ENCODE measurements at places on chromosomes 2 and 18.
A peak's percentile ranks its signal among the peaks of the same experiment; 100 is the strongest.

GRCh38 chr2:148586522-148587128, 57.9 kb upstream of the EPC2 start:
- no peak for DNase-seq

DNA sequence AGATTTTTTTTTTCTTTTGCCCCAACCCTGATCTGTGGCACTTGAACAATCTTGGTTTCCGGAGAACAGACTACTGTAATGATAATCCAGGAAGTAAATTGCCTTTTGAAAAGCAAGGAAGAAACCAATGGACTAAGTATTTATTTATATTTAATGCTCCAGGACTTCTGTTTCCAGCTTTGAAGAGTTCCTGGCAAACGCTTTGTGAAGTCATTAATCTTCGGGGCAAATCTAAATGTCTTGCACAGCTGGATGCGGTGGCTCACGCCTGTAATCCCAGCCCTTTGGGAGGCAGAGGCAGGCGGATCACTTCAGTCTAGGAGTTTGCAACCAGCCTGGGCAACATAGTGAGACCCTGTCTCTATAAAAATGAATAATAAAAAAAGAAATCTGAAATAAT, 135.1 kb upstream of the GATA6 start:
- no peak for DNase-seq

- peak; percentile 79 for DNase-seq
Observed at GRCh38 chr2:109545828-109546713, 67.7 kb downstream of the SEPTIN10 start.

DNA sequence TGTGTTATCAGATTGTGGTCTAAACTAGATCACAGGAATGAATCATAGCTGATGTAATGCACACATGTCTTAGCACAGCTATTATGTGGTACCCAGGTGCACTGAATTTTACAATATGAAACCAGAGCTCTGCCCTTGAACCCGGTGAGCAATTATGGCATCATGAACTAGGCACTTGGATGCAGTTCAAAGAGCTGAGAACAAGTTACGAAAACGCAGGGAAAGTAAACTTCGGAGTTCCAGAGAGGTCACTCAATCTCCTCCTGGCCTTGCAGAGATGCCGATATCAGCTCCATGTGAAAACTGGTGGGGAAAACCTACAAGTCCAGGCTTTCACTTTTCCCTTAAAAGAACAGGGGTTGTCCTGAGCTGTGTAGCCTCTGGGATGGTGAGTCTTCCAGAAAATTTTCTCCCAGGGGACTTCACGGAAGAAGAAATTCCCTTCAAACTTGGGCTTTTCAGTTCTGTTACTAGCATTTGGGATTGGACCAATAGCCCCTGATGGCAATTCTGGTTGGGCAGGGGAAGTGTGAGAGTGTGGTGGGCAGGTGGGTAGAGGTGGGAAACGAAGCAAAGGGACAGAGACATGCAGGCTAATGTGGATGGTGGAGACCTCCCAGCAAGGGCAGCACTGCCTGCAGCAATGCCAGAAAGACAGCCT, 71.1 kb upstream of the SH3BP4 start:
- no peak for DNase-seq

DNA sequence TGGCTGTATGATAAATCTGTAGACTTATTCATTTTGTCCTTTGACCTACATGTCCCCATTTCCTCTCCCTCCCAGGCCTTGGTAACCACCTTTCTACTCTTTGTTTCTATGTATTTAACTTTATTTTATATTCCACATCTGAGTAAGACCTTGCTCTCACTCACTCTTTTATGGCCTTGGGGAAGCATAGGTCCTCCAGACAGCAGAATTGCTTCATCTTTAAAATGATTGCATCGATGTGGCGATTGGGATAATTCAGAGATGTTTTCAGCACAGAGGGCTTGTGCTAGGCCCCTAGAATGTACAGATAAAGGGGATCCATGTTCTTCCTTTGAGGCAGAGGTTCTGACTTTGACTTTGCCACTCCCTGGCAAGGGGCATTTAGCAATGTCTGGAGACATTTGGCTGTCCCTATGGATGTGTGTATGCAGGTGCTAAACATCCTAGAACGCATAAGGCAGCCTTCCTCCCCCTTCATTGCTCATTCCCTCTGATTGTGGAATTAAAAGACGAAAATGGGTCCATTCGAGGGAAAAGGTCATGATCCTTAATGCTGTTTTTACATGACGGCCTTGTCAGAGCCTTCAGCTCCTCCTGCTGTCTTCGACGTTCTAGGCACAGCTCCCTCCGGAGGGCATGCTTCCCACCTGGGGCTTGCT, 1.2 kb upstream of the GPR39 start:
- no peak for DNase-seq

- no peak for DNase-seq
Observed at GRCh38 chr18:78871618-78872017, 108.0 kb upstream of the SALL3 start.

All from nephron progenitor cell (in vitro differentiated cells).